Activated CD8-positive, alpha-beta T cell treated with anti-CD3 and anti-CD28 coated beads for 36 hours (primary cell): ENCODE measurements at places on chromosomes 3 and 15. TPM values are rescaled to one million over a fixed set of nuclear protein-coding genes. Genes with fewer than 3 reads are reported as not detected.

The BCL2A1 gene
- 47.9 TPM for total RNA-seq

DNA sequence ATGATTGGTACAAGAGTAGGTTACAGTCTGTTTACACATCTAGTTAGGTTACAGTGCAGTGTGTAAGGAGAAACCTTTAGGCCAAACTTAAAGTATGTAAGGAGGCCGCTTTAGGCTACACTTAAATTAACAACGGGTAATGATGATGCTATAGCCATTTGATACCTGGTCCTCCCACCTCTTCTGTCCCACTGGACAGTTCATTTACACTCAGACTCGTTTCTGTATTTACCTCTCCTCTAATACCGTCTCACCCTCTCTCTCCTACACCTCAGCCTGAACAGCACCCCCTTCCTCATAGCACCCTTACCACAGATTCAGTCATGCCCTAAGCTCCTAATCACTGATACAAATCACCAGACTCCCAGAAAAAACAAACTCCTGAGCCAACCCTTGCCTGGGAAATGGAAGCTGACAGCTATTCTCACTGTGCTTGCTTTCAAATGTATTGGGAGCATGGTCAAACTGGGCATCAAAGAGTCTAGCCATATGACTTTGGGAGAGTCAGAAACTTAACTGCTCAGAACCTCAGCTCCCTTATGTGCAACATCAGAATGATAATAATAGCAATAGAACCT, 241.3 kb upstream of the SETMAR start:
- no peaks in the 10 kb centered on the region for H3K36me3 ChIP-seq
- no peaks in the 10 kb centered on the region for H3K27me3 ChIP-seq
- no peak for DNase-seq

- H3K4me1 ChIP-seq, result no peaks in the 10 kb centered on the region
- no peak overlapping the region for H3K4me3 ChIP-seq
- H3K27me3 ChIP-seq, result no peaks in the 10 kb centered on the region
- no peak for DNase-seq
- no peaks in the 10 kb centered on the region for H3K36me3 ChIP-seq
- H3K27ac ChIP-seq, result no peak overlapping the region
Observed at GRCh38 chr3:157868946-157869345, 237.3 kb downstream of the SHOX2 start.

GRCh38 chr15:57646087-57646486, 54.4 kb downstream of the MYZAP start:
- no peak for DNase-seq
- no peaks in the 10 kb centered on the region for H3K36me3 ChIP-seq
- no peak overlapping the region for H3K4me3 ChIP-seq
- no peaks in the 10 kb centered on the region for H3K4me1 ChIP-seq

The ARL13B gene
- total RNA-seq, result 8.0 TPM

The LRRC31 gene
- not detected for total RNA-seq

DNA sequence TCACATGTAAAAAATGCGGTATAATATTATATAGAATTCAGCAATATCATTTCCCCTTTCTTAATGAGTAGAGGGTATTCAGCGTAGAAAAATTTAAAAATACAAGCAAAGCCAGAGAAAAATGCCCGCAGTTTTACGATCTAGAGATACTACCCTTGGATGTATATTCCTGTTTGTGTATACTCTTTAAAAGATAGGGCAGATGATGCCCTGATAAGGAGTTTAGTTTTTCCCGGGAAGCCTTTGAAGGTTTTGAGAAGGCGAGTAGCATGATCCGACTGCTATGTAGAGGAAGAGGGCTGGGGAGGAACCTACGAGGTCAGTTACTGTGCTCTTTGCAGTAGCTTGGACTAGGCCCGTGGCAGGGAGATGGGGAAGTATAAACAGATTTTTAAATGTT, 1.2 kb downstream of the YEATS2 start:
- peaks cover 27% of the 10 kb centered on the region for H3K36me3 ChIP-seq
- peak overlapping the region; percentile 93 for H3K4me3 ChIP-seq
- DNase-seq, result peak; percentile 23

DNA sequence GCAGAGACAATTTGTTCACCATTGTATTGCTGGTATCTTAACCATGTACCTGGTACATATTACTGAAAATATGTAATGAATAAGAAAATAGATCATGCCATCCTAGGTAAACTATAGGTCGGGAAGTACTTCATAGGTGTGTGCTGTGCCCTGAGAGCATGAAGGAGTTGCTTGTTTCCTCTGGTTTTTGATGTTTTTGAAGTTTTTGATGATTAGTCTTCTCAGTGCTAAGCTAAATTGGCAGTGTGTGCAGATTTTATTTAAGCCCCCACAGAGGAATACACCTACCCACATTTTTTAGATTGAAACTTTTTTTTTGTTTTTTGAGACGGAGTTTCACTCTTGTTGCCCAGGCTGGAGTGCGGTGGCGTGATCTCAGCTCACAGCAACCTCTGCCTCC, 16.6 kb downstream of the HMG20A start:
- peaks cover 1% of the 10 kb centered on the region for H3K36me3 ChIP-seq
- H3K4me3 ChIP-seq, result no peak overlapping the region
- DNase-seq, result no peak

- H3K27ac ChIP-seq, result no peak overlapping the region
- H3K27me3 ChIP-seq, result peaks cover 54% of the 10 kb centered on the region
- peaks cover 7% of the 10 kb centered on the region for H3K4me1 ChIP-seq
- peaks cover 1% of the 10 kb centered on the region for H3K36me3 ChIP-seq
Observed at GRCh38 chr3:132037581-132037980, 2.8 kb upstream of the CPNE4 start.

The PXYLP1 gene
- 17.2 TPM for total RNA-seq

The ROPN1 gene
- not detected for total RNA-seq

The TIMP4 gene
- not detected for total RNA-seq

- peaks cover 14% of the 10 kb centered on the region for H3K4me1 ChIP-seq
- H3K27me3 ChIP-seq, result no peaks in the 10 kb centered on the region
- DNase-seq, result no peak
Observed at GRCh38 chr3:31361371-31362273, 171.1 kb upstream of the STT3B start.

The AHSG gene
- total RNA-seq, result not detected

DNA sequence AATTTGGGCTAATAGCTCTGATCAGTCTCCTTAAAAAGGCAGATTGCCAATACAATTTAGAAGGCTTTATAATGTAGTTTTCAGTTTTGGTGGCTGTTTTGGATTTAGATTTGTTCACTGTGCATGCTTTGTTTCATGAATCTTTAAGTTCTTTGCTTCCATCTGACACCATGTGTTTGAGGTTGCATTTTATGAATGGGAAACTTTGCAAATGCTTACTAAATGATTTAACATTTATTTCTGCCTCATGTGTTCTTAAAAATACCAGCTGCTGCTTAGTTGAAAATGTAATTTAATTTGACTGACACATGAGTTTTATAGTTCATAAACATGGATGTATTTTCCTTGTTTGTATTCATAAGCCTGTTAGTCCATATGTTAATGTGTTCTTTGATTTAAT, 78.6 kb downstream of the RNF13 start:
- no peak overlapping the region for H3K4me3 ChIP-seq
- DNase-seq, result no peak
- no peaks in the 10 kb centered on the region for H3K27me3 ChIP-seq
- peaks cover 11% of the 10 kb centered on the region for H3K4me1 ChIP-seq
- H3K27ac ChIP-seq, result no peak overlapping the region

- no peaks in the 10 kb centered on the region for H3K36me3 ChIP-seq
- peaks cover 20% of the 10 kb centered on the region for H3K4me1 ChIP-seq
- no peaks in the 10 kb centered on the region for H3K27me3 ChIP-seq
- DNase-seq, result no peak
Observed at GRCh38 chr3:195752066-195752465, 31.3 kb downstream of the MUC20 start.
